ENCODE measurements at places on chromosomes 13 and 19.
A peak's percentile ranks its signal among the peaks of the same experiment; 100 is the strongest.

DNA sequence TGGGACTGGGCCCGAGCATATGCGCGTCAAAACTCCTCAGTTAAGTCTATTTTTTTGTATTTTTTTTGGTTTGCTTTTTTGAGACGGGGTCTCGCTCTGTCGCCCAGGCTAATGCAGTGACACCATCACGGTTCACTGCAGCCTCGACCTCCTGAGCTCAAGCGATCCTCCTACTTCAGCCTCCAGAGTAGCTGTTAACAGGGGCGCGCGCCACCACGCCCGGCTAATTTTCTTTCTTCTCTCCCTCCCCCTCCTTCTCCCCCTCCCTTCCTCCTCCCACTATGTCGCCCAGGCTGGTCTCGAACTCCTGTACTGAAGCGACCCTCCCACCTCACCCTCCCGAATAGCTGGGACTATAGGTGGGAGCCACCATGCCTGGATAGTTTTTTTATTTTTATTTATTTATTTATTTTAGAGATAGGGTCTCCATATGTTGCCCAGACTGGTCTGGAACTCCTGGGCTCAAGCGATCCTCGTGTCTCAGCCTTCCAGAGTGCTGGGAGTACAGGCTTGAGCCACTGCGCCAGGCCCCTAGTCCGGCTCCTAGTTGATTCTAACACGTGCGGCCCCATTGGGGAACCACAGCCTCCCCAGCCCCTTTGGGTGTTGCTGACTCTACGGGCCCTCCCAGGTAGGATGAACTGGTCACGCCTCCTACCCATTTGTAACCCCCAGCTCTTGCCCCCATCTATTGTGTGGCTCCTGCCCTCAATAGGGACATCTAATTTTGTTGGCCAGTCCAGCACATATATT lies 806 bp upstream of the ZNF837 start:
- DNase-seq: no peak

DNA sequence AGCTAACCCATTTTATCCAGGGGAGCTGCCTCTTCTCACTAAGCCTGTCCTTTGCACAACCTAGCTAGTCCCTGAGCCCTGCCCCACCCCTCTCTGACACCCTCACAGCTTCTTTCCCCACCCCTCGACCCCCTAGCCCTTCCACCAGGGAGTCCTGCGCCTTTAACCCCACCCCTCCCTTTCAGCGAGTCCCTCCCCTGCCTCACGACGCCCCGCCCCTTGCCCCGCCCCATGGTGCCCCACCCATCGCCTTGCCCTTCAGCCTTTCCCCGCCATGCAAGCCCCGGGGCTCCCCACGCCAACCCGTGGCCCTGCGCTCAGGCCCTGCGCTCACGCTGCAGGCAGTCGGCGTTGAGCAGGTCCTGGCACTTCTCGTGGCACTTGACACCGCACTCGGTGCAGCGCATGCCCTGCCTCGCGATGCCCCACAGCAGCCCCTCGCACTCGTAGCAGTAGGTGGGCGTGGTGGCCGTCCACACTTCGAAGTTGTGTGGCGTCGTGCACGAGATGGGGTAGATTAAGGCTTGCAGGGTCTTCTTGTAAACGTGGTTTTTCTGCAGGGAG lies 40.0 kb downstream of the UNC13A start:
- peak; percentile 55 for DNase-seq

DNA sequence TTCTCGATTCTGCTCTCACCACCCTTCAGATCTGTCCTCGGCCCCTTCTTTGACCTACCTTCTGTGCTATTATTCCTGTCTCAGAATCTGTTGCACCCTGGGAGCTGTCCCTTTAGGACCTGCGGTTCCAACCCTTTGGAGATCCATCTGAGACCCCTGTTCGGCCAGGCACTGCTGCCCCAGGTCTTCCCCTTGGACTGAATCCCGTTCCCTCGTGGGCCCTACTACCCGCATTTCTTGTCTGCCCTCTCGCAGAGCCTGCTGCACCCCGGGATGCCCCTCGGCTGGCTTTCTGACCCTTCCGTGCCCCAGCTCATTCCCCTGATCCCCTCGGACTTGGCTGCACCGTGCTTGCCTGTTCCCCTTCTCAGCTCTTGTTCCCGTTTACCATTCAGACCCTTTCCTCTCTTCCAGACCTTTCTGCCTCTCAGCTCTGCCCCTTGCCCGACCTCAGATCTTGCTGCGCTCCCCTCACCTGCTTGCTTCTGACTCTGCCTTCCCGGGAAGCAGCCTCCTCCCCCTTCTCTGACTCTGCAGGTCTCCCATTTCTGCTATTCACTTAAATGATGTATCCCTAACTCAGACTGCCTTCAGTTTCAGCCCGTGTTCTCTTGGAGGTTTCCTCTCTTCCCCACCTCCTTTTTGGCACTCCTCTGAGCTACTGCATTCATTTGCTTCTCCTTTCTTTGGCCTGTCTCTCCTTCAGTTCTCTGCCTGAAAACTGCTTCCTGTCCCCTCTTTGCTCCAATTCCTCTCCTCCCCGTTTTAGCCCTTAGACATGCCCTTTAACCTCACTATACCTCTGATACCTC lies 1.1 kb downstream of the ARHGAP35 start:
- DNase-seq: peak; percentile 43

- DNase-seq: no peak
Measured at GRCh38 chr19:15421721-15422260, 3.0 kb upstream of the AKAP8L start.

DNA sequence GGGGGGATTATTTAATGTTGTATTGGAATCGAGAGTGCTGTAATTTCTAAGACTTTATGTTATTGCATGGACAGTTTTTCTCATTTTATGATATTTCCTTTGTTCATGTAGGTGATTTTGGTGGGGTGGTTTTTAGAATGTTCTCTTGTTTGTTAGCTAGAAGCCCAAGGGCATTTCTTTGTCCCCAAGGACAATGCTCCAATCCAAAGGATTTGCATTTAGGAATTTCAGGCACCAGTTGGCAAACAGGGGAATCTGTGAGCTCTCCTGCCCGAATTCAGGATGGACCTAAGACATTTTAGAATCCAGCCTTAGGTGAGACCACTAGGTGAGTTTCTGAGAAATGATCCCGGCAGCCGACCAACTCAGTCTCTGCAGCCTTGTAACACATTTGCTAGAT lies 324.9 kb downstream of the KCNRG start:
- no peak for DNase-seq

DNA sequence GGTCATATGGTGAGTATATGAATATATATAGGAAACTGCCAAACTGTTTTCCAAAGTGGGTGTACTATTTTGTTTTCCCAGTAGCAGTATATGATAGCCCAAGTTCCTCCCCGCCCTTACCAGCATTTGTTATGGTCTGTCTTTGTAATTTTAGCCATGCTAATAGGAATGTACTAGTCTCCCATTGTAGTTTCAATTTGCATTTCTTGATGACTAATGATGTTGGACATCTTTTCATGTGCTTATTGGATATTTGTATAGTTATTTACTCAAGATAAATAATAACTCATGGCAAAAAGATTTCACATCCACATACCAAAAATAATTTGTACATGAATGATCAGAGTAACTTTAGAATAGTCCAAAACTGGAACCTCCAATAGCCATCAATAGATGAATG lies 75.3 kb upstream of the SERP2 start:
- DNase-seq: no peak

- DNase-seq: no peak
Measured at GRCh38 chr13:60623151-60623550, 226.1 kb downstream of the TDRD3 start.

- DNase-seq: peak; percentile 63
Measured at GRCh38 chr19:1266916-1267476, 2.1 kb upstream of the CIRBP start.

DNA sequence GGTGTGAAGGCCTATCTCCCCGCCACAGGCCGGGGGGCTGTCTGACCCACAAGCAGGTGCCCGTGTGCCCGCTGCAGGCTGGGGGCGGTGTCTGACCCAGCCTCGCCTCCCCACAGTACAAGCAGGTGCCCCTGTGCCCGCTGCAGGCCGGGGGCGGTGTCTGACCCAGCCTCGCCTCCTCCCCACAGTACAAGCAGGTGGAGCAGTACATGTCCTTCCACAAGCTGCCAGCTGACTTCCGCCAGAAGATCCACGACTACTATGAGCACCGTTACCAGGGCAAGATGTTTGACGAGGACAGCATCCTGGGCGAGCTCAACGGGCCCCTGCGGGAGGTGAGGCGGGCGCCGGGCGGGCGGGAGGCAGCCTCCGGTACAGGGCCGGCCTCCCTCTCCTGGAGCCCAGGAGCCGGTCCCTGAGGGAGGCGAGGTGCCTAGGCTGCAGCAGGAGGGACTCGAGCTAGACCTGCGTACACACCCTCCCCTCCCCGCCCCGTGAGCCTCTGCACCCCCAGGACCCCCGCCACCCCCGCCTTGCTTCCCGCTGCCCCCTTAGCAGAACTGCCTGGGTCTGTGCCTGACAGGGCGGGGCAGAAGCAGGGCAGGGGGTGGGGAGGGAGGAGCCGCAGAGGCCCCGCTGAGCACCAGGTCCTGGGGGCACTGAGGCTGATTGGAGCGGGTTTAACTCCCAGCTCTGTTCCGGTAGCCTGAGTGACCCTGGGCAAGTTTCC lies 20.6 kb downstream of the HCN2 start:
- DNase-seq: no peak

DNA sequence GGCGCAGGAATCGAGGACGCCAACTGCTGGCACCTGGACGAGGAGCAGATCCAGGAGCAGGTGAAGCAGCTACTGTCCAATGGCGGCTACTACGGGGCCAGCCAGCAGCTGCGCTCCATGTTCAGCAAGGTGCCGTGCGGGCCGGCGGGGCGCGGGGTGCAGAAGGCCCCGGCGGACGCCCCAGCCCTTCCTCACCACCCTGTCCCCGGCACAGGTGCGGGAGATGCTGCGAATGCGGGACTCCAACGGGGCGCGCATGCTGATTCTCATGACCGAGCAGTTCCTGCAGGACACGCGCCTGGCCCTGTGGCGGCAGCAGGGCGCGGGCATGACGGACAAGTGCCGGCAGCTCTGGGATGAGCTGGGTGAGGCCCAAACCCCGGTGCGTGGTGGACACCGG lies 13.6 kb downstream of the ZSWIM4 start:
- no peak for DNase-seq

GRCh38 chr19:30312582-30313352 lies 59.4 kb upstream of the ZNF536 start:
- peak; percentile 22 for DNase-seq

DNA sequence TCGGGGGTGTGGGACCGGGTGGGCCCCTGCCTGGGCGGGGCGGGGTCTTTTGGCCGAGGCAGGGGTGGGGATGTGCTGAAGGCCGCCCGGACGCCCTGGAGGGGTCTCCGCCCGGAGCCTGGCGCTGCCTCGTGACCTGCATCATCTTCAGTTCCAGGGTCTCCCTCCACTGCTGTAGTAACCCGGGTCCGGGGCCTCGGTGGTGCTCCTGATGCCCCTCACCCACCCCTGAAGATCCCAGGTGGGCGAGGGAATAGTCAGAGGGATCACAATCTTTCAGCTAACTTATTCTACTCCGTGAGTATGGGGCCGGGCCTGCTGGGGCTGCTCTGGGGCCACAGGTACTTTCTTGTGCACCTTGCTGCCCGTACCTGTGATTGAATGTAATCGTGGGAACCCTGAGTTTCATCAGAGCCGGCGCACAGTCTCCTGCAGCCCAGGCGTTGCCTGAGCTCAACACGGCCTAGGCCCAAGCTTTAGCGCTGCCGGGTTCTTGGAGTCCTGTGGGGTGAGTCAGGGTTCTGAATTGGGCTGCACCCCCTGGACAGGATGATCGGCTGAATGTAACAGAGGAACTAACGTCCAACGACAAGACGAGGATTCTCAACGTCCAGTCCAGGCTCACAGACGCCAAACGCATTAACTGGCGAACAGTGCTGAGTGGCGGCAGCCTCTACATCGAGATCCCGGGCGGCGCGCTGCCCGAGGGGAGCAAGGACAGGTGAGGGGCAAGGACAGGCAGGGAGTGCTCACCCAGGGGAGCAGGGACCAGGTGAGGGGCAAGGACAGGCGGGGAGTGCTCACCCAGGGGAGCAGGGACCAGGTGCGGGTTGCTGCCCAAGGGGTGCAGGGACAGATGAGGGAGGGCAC lies 10.5 kb downstream of the PEAK3 start:
- DNase-seq: no peak

DNA sequence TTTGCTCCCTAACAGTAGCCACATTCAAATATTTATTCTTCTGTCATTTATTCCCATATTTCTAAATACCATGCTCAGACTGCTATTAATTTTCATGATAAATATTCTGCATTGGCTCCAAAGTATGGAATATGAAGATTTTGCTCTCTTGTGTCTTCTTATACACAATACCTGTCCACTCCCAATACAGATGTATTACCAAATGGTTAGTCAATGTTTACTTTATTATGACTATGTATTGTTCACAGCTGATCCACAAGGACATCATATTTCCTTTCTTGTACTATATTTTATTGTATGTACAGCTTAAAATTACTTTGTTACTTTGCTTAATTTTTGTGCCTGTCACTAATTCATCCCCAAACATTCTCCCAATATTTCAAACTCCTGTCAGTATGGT lies 322.3 kb downstream of the OXGR1 start:
- DNase-seq: no peak

DNA sequence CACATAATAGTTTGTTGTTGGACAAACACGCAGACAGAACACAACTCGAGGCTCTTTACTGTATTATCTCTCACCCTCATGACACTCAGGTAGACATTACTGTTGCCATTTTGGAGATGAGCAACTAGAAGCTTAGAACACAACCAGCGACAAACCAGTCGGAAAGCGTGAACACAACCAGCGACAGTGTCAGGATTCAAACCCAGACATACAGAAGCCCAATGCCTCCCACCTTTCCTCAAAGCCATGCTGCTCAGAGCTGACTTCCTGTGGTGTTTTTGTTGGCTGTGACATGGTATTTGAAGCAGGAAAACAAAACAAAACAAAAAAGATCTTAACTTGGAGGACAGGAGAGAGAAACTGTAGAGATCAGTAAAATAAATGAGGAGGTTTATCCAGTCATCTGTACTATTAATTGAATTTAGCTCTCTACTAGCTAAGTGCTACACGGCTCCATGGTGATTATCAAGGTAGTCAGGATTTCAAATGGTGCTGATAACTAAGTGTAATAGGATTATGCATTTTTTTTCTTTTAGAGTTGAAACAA lies 92.1 kb downstream of the STARD13 start:
- peak; percentile 52 for DNase-seq

GRCh38 chr13:97196340-97196739 lies 25.8 kb upstream of the MBNL2 start:
- DNase-seq: no peak

DNA sequence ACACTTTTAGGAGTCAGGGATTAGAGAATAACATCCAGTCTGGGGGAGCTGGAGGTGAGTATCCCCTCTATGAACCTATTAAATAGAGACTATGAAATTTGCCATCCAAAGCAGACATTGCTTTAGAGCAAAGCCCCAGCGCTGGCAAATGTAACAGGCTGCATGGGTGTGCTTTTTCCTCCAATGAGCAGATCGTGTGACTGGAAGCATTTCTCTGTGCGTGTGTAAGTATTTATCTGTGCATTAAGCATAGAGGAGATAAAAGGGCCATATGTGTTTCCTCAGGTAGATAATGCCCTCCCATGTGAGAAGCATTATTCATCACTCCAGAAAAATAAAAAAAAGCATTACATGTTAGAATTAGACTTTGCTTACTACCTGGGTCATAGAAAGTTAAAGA lies 924 bp downstream of the TNFSF13B start:
- no peak for DNase-seq
